Gastrocnemius medialis (tissue), 4 donors: ENCODE measurements at places on chromosomes 6 and 20. TPM values are rescaled to one million over a fixed set of nuclear protein-coding genes. Genes with fewer than 3 reads are reported as not detected.

GRCh38 chr6:1381481-1382330 is 7.7 kb upstream of the FOXF2 start:
- H3K27me3 ChIP-seq: peaks cover 100% of the 10 kb centered on the region
- no peak for DNase-seq
- H3K27ac ChIP-seq: no peak overlapping the region
- H3K4me3 ChIP-seq: peak overlapping the region; percentile 32
- no peaks in the 10 kb centered on the region for H3K36me3 ChIP-seq

- H3K27me3 ChIP-seq: no peaks in the 10 kb centered on the region
- DNase-seq: no peak
- H3K36me3 ChIP-seq: no peaks in the 10 kb centered on the region
These were observed 217.5 kb upstream of the TCF21 start for GRCh38 chr6:133671376-133671775.

- no peaks in the 10 kb centered on the region for H3K27me3 ChIP-seq
- H3K36me3 ChIP-seq: no peaks in the 10 kb centered on the region
- no peak overlapping the region for H3K4me3 ChIP-seq
- H3K4me1 ChIP-seq: peaks cover 5% of the 10 kb centered on the region
- H3K27ac ChIP-seq: no peak overlapping the region
These were observed 57.1 kb upstream of the MAP7 start for GRCh38 chr6:136607204-136607931.

- no peaks in the 10 kb centered on the region for H3K27me3 ChIP-seq
- H3K4me1 ChIP-seq: no peaks in the 10 kb centered on the region
- no peak for DNase-seq
- H3K27ac ChIP-seq: no peak overlapping the region
- no peaks in the 10 kb centered on the region for H3K36me3 ChIP-seq
These were observed 186.3 kb downstream of the PLCB4 start for GRCh38 chr20:9255171-9255570.

DNA sequence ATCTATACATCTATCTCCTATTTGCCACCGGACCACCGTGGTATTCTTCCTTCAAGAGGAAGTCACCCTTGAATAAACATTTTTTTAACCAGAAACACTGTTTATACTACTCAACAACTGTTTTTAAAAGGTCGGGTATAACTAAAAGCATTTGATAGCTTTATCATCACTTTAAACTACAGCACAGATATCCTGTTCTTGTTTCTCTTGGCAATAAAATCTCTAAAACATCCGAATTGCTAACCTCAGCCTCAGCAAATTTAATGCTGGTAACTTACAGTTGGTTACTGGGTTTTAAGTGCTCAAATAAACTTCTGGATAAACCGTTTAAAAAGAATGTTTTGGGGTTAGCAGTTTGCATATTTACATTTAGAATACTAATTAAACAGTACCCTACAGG is 20.4 kb downstream of the ZUP1 start:
- no peaks in the 10 kb centered on the region for H3K27me3 ChIP-seq
- H3K36me3 ChIP-seq: peaks cover 12% of the 10 kb centered on the region
- no peak overlapping the region for H3K27ac ChIP-seq
- no peak overlapping the region for H3K4me3 ChIP-seq

DNA sequence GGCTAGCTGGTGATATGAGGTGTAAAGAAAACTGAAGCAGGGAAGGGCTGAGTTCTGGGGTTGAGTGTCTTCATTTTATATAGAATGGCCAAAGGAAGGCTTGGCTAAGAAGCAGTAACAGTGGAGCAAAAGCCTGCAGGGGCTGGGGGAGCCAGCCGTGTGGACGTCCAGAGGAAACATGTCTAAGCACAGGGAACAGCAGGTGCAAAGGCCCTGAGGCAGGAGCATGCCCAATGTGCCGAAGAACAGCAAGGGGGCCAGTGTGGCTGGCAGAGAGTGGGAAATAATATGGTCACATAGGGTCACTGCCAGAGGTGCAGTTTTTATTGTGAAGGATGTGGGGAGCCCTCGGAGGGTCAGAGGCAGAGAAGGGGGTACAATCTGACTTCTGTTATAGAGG is 60.5 kb upstream of the KCNG1 start:
- H3K4me1 ChIP-seq: no peaks in the 10 kb centered on the region
- no peak overlapping the region for H3K4me3 ChIP-seq
- H3K36me3 ChIP-seq: no peaks in the 10 kb centered on the region
- H3K27me3 ChIP-seq: no peaks in the 10 kb centered on the region
- DNase-seq: no peak
- no peak overlapping the region for H3K27ac ChIP-seq

GRCh38 chr6:10421158-10421920 is 6.5 kb upstream of the TFAP2A start:
- H3K4me1 ChIP-seq: peaks cover 9% of the 10 kb centered on the region
- peaks cover 98% of the 10 kb centered on the region for H3K27me3 ChIP-seq
- no peak for DNase-seq
- no peak overlapping the region for H3K4me3 ChIP-seq
- no peak overlapping the region for H3K27ac ChIP-seq
- H3K36me3 ChIP-seq: no peaks in the 10 kb centered on the region

GLP1R gene
- not detected for total RNA-seq

DNA sequence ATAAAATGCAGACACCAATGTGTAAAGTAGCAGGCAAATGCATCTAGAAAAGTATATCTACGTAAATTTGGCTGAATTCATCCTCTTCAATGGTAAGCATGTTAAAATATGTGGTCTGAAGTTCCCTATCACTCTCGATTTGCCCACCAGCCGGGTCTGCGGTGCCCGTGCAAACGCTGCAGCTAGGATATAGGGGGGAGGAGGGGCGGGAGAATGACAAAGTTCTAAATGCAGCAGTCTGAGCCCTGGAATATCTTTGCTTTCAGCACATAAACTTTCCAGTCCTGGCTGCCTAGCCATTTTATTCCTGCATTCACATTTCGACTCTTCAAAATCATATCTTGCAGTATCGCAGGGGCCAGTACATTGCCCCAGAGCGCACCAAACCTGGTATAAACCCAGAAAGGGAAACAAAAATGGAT is 708 bp downstream of the NRN1 start:
- peaks cover 99% of the 10 kb centered on the region for H3K27me3 ChIP-seq
- peak overlapping the region; percentile 51 for H3K4me3 ChIP-seq
- no peak for DNase-seq

- no peaks in the 10 kb centered on the region for H3K36me3 ChIP-seq
- no peaks in the 10 kb centered on the region for H3K27me3 ChIP-seq
- DNase-seq: no peak
- H3K4me3 ChIP-seq: no peak overlapping the region
These were observed 95.9 kb upstream of the JAG1 start for GRCh38 chr20:10769700-10770099.

DNA sequence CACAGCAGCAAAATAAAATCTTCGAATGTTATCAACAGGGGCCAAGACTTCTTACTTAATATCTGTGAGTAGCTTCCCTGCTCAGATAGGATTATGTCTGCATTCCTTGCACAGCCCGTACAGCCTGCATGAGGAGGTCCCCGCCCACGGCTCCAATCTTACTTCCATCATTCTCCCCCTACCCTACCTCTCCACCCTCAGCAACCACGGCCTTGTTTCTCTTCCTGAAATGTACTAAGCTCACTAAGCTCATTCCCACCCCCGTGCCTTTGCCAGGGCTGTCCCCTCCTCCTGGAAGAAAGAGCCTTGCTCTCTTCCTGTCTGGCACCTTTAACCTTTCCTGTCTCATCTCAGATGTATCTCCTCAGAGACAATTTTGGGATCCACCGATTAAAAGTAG is 120.4 kb downstream of the BCAS1 start:
- no peak for DNase-seq
- H3K27ac ChIP-seq: no peak overlapping the region
- H3K4me3 ChIP-seq: no peak overlapping the region
- no peaks in the 10 kb centered on the region for H3K27me3 ChIP-seq

- no peaks in the 10 kb centered on the region for H3K27me3 ChIP-seq
- H3K4me1 ChIP-seq: no peaks in the 10 kb centered on the region
- no peaks in the 10 kb centered on the region for H3K36me3 ChIP-seq
- DNase-seq: no peak
These were observed 317.6 kb downstream of the BTBD9 start for GRCh38 chr6:38322138-38322537.
